ENCODE measurements at places on chromosomes 16 and 17. TPM values are rescaled to one million over a fixed set of nuclear protein-coding genes. Genes with fewer than 3 reads are reported as not detected.

DNA sequence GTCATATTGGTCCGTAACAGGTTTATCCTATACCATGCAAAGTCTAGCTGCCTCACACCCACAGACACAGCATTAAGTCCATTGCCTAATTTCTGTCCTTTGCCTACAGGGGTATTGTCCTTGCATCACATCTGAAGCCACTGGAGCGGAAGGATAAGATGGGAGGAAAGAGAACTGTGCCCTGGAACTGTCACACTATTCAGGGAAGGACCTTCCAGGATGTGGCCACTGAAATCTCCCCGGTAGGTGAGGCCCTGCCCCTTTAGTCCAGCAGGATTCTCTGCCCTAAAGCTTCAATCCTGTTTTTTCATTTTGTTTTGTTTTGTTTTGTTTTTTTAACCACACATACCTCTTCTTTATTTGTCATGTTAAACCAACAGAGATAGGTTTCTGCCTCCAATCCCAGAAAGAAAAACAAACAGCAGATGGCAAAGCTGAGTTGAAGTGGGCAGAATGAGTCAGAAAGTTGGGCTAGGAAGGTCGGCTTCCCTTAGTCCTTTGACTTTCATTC lies 2.2 kb upstream of the EFTUD2 start:
- peaks cover 55% of the 10 kb centered on the region for H3K4me1 ChIP-seq
- DNase-seq = peak; percentile 89
- H3K27ac ChIP-seq = peak overlapping the region; percentile 23

DNA sequence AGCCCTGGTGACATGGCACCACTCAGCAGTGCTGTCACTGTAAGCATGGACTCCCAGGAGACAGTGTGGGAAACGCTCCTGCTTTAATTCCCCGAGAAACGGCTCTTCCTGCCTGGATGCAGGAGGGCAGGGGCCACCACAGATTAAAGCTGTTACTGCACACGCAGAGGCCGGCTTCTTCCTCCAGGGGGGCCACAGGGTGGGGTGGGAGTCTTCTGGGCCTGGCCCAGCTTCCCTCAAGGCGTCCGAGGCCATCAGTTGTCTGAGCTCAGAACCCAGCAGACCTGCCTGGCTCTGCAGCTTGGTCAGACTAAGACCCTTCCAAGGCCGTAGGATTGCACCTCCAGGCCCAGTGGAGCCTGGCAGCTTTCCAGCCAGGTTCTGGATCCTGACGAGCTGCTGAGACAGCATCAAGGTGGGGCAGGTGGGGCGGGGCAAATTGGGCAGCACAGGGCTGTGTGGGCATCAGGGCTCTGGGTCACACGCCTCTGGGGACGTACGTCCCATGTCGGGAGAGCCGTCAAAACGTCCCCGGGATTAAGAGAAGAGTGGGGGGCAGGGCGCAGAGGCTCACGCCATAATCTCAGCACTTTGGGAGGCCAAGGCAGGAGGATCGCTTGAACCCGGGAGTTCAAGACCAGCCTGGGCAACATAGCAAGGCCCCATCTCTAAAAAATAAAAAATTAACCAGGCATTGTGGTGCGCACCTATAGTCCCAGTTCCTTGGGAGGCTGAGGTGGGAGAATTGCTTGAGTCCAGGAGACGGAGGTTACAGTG lies 5.0 kb upstream of the CAPN15 start:
- no peak for DNase-seq
- no peak overlapping the region for H3K27ac ChIP-seq
- no peak overlapping the region for H3K4me3 ChIP-seq
- no peaks in the 10 kb centered on the region for H3K27me3 ChIP-seq
- peaks cover 22% of the 10 kb centered on the region for H3K4me1 ChIP-seq
- H3K36me3 ChIP-seq = peaks cover 39% of the 10 kb centered on the region

- H3K27me3 ChIP-seq = no peaks in the 10 kb centered on the region
- no peak for DNase-seq
- H3K4me1 ChIP-seq = no peaks in the 10 kb centered on the region
- H3K27ac ChIP-seq = no peak overlapping the region
- H3K4me3 ChIP-seq = no peak overlapping the region
Measured at GRCh38 chr17:17297217-17297616, 6.0 kb upstream of the NT5M start.

The CCDC40 gene
- 2.2 TPM for total RNA-seq

The RUNDC3A gene
- total RNA-seq = not detected

The LRRC45 gene
- 41.2 TPM for total RNA-seq

The AOC3 gene
- not detected for total RNA-seq

The TNK1 gene
- total RNA-seq = not detected

The KCTD19 gene
- not detected for total RNA-seq

The RASL10B gene
- total RNA-seq = 0.16 TPM

All from SJSA1 (cell line).